Common myeloid progenitor, CD34-positive (primary cell): ENCODE measurements at places on chromosomes 12 and 14.
A peak's percentile ranks its signal among the peaks of the same experiment; 100 is the strongest.

- no peak for DNase-seq
Measured at GRCh38 chr12:104792570-104792969, 165.5 kb downstream of the SLC41A2 start.

- no peak for DNase-seq
Measured at GRCh38 chr12:67892259-67893021, 96.8 kb upstream of the IFNG-AS1 start.

DNA sequence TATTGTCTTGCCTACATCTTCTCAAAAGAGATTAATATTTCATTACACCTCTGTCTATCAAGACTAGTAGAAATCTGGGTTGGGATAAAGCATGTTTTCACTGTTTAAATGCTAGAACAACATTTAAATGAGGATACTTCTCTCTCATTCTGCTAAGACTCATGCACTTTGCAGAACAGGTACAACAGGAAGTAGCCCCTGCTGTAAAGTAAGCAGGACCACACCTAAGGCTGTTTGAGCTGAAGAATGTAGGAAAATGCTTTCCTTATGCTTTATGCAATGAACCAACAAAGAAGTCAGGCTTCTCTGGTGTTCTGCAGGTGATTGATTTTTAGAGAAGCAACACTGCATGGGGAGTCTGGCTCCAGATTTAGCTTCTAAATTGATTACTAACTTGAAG is 89.4 kb downstream of the PAX9 start:
- DNase-seq: no peak

DNA sequence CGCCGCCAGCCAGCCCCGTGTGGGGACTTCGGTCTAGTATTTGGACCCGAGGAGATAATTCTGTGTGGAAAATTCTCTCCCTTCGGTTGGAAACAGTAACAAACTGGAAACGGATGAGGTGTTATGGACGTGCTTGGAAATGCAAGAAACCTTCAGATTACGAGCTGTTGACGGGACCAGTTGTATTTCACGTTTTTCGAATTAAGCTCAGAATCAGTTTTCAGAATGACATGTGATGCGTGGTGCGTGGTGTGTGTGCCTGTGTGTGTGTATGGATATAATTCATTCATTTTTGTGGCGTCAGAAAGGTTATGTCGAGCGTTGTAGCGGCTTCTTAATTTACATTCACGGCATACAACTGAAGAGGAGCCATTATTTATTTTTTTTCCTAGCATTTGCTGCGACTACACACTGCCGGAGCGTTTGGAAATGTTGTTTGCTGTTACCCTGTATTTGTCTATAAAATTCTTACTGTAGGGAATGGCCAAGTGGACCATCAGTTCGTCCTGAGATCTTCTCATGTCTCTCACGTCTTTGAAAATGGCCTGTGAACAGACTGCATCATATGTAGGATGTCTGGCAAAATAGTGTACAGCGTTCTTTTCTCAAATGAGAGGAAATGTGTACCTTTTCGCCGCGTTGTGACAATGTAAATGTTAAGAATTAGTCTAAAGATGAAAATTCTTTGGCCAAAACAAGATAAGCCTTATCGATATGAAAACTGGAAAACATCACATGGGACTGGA is 1.3 kb downstream of the TRAF3 start:
- no peak for DNase-seq

- no peak for DNase-seq
Measured at GRCh38 chr14:42475289-42475688, 868.6 kb downstream of the LRFN5 start.

GRCh38 chr12:120230326-120230973 is 29.5 kb upstream of the RPLP0 start:
- no peak for DNase-seq

DNA sequence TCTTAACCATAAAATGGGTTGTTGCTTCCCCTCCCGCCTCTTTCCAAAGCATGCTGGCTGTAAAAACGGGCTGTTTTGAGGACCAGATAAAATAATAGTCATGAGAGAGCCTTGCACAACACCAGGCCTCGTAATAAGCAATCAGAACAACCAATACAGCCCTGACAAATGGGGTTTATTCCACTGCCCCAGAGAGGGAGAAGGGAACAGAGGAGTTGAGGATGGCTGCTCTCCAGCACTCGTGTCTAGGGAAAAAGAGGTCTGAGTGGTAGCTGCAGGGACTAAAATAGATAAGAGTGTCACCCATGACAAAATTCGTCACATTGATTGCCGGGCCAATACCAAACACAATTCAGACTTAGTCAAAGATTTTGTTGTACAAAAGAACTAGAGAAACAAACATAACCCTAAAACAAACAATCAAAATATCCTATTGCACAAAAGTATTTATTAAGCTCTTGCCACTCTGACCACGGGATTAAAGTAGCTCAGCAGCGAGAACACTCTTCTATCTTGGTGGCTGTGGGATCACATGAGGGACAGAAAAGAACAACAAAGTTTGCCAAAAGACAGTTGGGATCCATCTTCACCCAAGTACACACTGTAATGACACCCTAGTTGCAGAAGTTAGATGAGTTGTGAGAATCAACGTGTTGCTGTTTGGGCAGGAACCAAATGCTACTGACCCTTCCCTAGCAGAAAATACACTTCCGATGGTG is 188.0 kb downstream of the FOXN3 start:
- DNase-seq: no peak

DNA sequence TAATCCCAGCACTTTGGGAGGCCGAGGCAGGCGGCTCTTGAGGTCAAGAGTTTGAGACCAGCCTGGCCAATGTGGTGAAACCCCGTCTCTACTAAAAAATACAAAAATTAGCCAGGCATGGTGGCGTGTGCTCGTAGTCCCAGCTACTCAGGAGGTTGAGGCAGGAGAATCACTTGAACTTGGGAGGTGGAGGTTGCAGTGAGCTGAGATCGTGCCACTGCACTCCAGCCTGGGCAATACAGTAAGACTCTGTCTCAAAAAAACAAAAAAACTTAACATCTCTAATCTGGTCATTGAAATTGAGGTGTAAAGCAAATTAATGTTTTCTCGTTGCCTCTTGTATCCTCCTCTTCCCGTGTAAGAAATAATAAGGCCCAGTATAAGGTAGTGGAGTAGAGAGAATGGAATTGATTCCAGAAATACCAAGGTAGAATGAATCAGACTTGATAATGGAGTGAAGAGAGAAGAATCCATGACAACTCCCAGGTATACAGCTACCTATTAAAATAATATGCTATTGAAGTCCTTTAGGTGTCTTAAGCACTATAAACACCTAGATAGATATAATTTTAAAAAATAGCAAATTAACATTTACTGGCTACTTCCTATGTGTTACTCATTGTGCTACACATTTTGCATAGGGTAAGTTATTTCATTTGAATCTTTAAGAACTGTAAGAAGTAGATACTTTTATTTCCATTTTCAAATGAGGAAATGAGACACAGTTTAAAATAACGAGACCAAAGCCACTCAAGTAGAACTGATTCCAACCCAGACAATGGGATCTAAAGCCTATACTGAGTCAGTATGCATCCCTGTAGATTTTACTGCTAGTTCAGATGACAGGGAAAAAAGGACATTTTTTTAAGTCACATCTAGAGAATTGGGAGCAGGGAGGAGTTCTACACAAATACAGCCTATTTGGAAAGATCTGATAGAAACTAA is 23.2 kb downstream of the RAP1B start:
- DNase-seq: no peak

DNA sequence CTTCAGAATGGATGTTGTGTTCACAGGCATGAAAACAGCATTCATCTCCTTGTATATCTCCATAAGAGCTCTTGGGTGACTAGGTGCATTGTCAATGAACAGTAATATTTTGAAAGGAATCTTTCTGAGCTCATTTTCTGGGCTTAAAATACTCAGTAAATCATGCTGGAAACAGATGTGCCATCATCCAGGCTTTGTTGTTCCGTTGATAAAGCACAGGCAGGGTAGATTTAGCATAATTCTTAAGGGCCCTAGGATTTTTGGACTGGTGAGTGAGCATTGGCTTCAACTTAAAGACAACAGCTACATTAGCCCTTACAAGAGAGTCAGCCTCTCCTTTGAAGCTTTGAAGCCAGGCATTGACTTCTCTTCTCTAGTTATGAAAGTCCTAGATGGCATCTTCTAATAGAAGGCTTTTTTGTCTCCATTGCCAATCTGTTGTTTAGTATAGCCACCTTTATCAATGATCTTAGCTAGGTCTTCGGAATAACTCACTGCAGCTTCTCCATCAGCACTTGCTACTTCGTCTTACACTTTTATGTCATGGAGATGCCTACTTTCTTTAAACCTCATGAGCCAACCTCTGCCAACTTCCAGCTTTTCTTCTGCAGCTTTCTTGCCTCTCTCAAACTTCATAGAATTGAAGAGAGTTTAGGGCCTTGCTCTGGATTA is 79.6 kb upstream of the PSMA6 start:
- DNase-seq: no peak

DNA sequence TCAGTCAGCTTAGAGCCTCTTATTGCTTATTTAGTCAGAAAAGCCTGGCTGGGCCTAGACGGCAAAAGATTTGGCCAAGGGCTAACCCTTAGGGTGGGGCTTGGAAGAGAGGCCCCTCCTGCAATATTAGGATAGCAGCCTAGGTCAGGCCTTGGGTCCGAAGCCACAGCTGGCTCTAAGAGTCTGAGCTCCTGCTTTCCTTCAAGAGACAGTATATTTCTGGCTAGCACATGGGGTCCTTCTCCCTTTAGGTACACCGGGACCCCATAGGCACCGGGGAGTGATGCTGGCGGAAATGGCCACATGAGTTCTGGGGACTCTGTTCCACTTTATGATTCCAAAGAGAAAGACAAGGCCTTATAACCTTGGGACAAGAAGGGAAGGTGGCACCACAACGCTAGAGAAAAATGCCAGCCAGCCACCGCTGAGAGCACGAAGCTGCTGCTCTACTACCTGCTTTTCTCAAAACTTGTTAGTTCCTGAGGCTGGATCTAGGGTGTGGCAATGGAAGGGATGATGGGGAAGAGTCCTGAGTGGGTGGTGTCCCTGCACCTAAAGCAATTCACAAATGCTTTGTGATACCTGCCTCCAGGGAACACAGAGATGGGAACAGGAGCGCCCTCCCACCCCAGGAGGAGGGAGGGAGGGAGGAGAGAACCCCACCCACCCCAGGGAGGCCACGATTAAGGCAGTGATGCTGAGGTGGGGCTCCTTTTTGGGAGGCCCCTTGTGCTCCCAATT is 3.1 kb upstream of the AVIL start:
- DNase-seq: no peak

DNA sequence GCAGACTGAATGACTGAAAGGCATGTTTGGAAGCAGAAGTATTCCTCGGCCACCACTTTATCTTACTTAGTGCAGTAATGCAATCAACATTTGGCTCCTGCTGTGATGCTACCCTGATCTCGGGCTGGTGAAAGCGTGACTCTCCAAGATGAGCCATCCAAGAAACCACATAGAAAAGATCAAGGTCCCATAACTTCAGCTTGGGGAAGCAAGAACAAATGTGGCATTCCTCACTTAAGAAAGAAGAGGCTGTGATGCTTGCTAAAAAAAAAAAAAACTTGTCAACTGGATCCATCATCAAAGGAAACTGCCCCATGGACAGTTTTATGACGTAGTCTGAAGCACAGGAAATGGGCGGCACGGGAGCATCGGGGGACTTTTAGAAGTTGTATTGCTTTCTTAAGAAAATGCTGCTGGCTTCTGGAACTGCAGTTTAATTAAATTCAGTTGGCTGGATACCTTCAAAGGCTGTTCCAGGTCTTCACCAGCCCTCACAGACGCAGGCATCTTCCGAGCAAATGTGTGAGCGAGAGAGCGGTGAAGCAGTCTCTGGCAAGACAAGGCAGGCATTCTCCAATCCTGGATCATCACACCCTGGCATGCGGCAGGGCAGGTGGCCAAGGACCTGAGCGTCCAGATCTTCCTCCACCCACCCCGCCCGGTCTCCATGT is 38.2 kb upstream of the MAP1LC3B2 start:
- DNase-seq: peak; percentile 79

DNA sequence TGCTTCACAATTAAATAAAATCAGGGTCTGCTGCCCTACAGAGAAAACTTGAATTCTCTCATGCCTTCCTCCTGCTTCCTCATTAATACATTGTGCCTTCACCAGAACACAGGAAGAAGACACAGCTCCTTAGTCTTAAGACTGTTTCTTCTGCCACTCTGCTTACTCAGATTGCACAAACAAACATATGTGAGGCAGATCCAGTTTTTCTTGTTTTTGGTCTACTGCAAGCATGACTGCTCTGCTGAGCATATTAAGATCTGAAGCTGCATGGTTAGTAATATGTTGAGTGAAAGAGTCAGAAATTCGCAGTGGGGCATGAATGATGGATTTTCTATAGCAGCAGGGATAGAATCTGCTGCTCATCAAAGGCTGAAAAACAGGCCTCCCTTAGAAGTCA is 321.1 kb upstream of the STXBP6 start:
- DNase-seq: no peak

- DNase-seq: no peak
Measured at GRCh38 chr14:64693810-64694165, 10.4 kb upstream of the PLEKHG3 start.
